ENCODE measurements at places on chromosomes 11 and 22.

GRCh38 chr11:111566324-111566723 is 25.8 kb downstream of the LAYN start:
- no peak for DNase-seq

GRCh38 chr11:73529204-73529530 is 68.7 kb downstream of the FAM168A start:
- DNase-seq, result no peak

DNA sequence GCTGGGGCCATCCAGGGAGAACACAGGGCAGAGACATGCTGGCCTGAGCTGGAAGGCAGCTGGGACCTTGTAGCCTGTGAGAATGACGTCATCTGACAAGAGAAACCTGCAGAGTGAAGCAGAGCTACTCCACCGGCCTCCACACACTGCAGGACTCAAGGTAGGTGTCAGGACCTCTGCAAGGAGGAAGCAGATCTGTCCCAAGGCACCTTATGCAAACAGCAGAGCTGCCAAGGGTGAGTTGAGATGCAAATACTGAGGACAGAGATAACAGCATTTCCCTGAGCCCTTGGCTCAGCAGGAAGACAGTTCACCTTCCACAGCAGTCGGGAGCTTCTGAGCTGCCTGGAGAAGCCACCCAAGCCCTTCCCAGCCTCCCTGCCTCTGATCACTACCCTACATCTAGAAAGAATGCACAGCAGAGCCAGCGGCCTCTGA is 51.9 kb upstream of the IGSF9B start:
- DNase-seq, result no peak

- no peak for DNase-seq
Measured at GRCh38 chr22:22674467-22674866, 30.1 kb downstream of the GGTLC2 start.

- DNase-seq, result no peak
Measured at GRCh38 chr11:47004595-47005033, 68.1 kb downstream of the CSTPP1 start.

DNA sequence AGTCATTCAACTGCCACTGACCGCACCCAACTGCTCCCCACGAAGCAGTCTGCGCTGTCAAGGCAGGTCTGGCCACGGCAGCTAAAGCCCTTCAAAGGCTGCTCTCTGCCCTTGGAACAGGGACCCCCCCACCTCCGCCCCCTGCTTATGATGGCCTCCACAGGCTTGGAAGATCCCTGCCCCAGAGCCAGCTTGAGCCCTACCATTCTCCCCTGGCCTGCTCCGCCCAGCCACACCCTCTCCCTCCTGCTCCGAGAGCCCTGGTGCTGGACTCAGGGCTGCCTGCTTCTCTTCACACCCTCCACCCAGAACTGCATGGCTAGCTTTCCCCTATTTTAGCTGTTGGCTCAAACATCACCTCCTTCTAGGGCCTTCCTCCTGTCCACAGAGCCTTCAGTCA is 19.0 kb downstream of the ZMAT5 start:
- DNase-seq, result no peak

DNA sequence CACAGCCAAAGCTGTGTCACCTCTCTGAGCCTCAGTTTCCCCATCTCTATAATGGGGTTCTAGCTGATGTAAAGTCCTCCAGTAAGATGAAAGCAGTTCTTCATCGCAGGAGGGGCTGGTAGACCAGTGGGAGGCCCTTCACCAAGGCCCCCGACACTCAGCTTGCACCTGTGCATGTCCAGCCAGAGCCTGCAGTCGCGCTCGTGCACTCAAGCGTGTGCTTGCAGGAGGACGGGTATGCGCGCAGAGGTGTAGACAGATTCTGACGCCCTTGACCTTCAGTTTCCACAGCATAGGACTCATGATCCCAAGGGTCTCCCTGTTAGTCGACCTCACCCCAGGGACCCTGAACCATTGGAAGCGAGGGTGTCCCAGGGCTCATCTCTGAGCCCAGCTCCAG is 633.7 kb downstream of the TBC1D22A start:
- no peak for DNase-seq

GRCh38 chr11:68914761-68915160 is 11.1 kb downstream of the IGHMBP2 start:
- DNase-seq, result no peak

DNA sequence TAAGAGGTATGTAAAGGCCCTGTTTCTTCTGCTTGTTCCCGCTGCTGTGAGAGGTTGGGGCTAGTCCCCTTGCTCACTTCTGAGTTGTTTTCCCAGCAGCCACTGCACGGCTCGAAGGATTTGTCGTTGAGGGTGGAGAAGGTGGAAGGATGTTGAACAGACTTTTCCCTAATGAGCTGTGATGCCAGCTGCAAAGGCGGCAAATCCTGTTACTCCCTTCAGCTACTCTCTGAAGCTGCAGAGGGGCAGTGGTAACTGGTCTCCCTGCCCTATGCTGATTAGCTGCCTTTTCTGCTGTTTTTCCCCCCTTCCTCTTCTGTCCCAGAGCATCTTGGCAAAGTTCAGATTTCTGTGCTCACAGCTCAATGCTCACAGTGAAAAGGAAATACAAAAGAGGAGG is 90.4 kb upstream of the SLC25A18 start:
- no peak for DNase-seq

DNA sequence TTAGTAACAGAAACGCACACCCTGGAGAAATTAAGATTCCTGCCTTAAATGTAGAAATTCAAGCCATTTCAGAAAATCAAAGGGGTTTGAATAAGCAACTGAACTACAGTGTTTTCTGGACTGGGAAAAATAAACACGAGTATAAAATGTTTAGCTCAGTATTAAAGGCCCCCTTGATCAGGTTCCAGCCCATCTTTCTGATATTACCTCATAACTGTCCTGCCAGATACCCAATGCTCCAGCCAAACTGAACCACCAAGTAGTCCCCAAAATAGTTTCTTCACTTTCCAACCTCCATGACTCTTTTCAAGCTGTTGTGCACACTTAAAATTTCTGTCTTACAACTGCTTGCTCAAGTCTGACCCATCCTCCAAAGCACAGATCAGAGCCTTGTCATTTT is 54.4 kb downstream of the SERGEF start:
- no peak for DNase-seq
